ENCODE measurements at places on chromosomes 1 and 21.
A peak's percentile ranks its signal among the peaks of the same experiment; 100 is the strongest.

- DNase-seq, result no peak
Observed at GRCh38 chr21:41387042-41387819, 25.4 kb downstream of the MX2 start.

DNA sequence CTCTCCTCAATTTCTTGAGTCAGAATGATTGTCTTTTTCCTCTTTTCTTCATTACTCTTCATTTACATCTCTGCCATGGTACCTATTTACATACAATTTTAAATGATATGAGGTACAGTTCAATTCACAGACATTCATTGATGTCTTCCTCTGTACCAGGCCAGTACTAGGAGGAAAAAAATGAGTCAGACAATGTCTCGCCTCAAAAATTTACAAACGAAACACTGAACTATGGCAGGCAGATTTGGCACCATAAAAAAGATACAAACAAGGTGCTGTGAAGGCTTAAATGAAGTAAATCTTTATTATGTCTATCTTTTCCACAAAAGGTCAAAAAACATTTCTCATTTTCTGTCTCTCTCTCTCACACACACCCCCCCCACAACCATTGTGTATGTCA lies 71.0 kb downstream of the RGS13 start:
- no peak for DNase-seq

DNA sequence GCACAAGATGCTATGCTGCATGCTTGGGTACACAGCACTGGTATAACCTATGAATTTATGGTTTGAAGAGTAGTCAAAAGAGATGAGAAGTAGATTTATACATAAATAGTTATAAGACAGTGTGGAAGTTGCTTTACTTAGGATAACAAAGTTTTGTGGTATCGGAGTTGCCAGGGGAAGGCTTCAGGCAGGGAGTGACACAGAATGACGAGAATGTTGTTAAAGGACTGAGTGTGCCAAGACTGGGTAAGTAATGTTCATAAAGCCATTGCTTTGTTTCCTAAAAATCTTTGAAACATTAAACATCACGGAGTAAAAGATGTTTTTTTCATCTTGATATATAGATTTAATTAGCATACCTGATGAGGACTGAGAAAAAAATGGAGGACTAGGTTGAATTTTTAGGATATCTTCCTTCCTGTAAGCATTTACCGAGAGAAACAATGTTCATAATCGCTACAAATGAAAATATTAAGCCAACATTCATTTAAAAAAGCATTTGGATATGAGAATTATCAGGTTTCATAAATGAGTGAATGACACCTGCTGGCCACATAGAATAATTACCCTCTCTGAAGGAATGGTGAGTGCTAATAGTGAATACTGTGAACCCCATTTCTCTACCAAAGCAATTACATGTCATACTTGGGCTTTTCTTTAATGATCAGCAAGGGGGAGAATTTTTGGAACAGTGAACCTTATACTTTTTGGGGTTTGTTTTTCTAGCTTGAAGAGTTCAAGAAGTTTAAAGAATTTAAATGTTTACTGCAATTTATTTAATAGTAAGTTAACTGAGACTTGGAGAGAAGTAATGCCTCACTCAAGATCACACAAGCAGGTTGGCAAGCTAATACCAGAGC lies 28.4 kb downstream of the EXTL2 start:
- peak; percentile 55 for DNase-seq

DNA sequence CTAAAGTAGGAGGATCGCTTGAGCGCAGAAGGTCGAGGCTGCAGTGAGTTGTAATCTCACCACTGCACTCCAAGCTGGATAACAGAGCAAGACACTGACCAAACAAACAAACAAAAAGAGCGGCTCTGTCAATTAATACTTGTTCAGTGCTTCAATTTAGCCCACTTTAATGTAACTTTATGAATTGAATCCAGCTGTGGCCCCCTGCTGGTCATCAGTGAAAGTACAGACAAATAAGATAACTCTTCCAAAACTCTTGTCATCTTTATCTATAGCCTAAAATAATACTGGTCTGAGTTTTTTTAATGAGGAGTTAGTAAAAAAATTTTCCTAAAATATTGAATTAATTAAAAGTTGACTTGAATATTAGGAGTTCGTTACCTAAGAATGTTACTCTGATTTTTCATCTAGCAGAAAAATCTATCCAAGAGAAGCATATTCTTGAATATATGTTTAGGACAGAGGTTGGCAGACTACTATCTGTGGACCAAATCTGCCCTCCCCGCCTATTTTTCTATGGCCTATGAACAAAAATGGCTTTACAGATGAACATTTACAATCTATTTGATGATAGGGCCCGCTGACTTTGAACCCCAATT lies 26.1 kb downstream of the ATP5PF start:
- peak; percentile 59 for DNase-seq

Data from AML-193 (cell line).